ENCODE measurements at places on chromosomes 1 and 21. TPM values are rescaled to one million over a fixed set of nuclear protein-coding genes. Genes with fewer than 3 reads are reported as not detected.

Gene DCST2
- total RNA-seq: 0.07 TPM

Gene NECAP2
- total RNA-seq: 78.7 TPM

Gene SPRR2D
- total RNA-seq: not detected

Gene LORICRIN
- not detected for total RNA-seq

Gene S100A9
- not detected for total RNA-seq

Gene PSRC1
- total RNA-seq: 1.8 TPM

Gene TMEM240
- 4.0 TPM for total RNA-seq

Gene THEM5
- total RNA-seq: not detected

Gene KRTAP19-1
- not detected for total RNA-seq

Gene TSPAN1
- 0.73 TPM for total RNA-seq

Gene ZNF593OS
- not detected for total RNA-seq

Gene FCN3
- total RNA-seq: not detected

Gene ATP1A1
- total RNA-seq: 221 TPM

Gene TRIM58
- total RNA-seq: 0.13 TPM

Gene TMEM53
- 6.3 TPM for total RNA-seq

Gene CFAP74
- not detected for total RNA-seq

Gene DNAI4
- total RNA-seq: 8.1 TPM

Gene CHIT1
- total RNA-seq: 0.13 TPM

Gene RCOR3
- total RNA-seq: 20.6 TPM

Gene HYI
- total RNA-seq: 31.5 TPM

Gene LINGO4
- not detected for total RNA-seq

Gene GNAT2
- total RNA-seq: 0.33 TPM

Gene SPATA21
- total RNA-seq: not detected

Gene SPATA46
- not detected for total RNA-seq

Gene CA14
- not detected for total RNA-seq

Gene IGSF21
- not detected for total RNA-seq

Gene PRR9
- total RNA-seq: 0.23 TPM

Gene F11R
- total RNA-seq: 10.0 TPM

Gene AGPAT3
- total RNA-seq: 122 TPM

Gene KPRP
- not detected for total RNA-seq

Gene FCRL2
- not detected for total RNA-seq

Gene LCE1D
- total RNA-seq: not detected

Gene CELA3A
- not detected for total RNA-seq

Gene CBR3
- 5.8 TPM for total RNA-seq

Gene ADGRL2
- 378 TPM for total RNA-seq

Gene S100A1
- 0.13 TPM for total RNA-seq

Gene GJA9
- 0.07 TPM for total RNA-seq

Gene C1QTNF12
- 2.2 TPM for total RNA-seq

Gene AADACL4
- not detected for total RNA-seq

Gene CDK11A
- total RNA-seq: 5.9 TPM

Gene TRIM67
- 0.39 TPM for total RNA-seq

All from smooth muscle cell of the pulmonary artery (primary cell).